ENCODE measurements at places on chromosomes 6 and 20.

GRCh38 chr6:99575544-99576227 is 7.2 kb upstream of the CCNC start:
- no peak for DNase-seq

DNA sequence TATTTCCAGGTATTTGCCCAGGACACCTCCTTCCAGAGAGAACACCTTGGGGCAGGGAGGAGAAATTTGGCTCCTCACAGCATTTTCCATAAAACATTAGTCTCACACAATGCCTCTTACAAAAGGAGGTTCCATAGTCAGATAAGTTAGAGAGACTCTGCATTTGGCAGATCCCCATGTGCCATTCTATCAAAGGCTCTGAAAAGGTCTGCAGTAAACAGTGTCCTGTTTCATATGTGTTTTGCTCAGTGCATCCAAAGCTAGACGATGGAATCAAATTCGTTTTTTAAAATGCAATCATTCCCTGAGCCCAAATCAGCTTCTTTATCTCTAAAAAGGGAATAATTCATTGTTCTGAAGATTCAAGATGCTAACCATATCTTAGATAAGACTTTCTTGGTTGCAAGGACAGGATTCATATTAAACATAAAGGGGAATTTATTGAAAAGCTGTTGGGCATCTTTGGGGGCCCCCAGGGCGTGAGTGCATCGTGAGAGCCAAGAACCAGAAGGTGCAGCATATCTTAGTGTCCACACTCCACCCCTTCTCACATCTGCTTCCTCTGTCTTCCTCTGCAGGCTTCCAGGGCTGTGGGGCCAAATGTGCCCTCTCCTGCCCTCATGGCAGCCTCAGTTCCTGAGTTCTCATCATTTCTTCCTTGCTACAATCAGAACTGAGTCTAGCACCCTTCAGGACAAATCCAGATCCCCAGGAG is 41.4 kb upstream of the MLN start:
- DNase-seq = no peak

DNA sequence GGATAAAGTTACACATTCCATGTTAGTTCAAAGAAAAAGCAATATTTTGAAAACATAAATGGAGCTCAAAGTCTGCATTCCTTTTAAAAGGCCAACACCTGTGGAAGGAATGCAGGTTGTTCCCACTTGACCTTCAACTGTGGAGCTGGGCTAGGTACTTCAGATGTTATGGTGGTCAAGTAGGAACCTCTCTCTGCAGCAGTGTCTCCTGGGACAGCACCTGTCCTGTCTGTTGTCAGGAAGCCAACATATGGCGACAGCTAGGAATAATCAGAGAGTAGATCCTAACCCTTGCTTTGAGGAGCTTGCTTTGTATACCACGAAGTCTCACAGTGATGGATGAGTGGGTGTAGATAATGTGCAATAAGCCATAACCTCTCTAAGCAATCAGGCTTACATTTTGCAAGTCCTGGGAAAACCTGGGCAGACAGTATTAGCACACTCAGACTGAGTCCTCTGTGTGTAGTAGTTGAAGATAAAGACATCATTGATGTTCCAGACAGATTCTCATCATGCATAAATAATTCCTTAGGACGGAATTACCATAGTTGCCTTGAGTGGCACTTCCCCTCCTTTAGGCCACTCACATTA is 347.5 kb downstream of the PRL start:
- DNase-seq = no peak

- DNase-seq = no peak
These were observed 9.5 kb downstream of the PHACTR3 start for GRCh38 chr20:59613861-59614260.

DNA sequence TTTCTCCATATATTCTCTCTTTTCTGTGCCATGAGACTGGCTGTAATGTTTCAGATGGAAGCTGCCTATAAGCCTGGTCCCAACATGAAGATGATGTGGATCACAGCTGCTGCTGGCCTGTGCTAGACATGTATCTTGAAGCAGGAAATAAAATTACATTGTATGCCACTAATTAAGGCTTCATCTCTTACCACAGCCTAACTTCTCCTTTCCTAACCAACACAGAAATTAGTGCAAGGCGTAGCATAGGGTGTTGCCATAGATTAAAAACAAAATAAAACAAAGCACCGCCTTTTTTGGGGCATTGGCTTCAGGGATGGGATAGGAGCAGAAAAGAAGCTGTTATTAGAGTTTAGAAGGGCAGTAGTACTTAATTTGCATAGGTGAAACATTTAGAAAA is 4.7 kb upstream of the SLC17A4 start:
- DNase-seq = no peak

DNA sequence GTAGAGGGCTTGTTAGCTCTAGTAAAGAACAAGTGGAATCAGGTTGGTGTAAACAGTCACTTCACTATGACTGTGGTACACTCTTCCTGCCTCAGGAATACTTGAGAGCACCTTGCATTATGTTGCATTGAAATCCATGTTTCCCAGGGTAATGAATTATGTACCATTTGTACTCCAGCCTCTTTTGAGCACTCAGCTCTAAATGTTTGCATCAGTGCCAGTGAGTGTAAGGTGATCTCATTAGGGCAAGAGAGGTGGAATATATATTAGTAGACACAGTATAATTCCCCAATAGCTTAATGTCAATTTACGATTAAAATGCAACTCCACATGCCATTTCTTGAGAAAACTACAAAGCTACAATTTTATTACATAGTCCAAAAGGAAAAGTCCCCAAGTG is 319.6 kb upstream of the POU3F2 start:
- no peak for DNase-seq

- no peak for DNase-seq
These were observed 130.8 kb downstream of the SAMD5 start for GRCh38 chr6:147639279-147639678.

DNA sequence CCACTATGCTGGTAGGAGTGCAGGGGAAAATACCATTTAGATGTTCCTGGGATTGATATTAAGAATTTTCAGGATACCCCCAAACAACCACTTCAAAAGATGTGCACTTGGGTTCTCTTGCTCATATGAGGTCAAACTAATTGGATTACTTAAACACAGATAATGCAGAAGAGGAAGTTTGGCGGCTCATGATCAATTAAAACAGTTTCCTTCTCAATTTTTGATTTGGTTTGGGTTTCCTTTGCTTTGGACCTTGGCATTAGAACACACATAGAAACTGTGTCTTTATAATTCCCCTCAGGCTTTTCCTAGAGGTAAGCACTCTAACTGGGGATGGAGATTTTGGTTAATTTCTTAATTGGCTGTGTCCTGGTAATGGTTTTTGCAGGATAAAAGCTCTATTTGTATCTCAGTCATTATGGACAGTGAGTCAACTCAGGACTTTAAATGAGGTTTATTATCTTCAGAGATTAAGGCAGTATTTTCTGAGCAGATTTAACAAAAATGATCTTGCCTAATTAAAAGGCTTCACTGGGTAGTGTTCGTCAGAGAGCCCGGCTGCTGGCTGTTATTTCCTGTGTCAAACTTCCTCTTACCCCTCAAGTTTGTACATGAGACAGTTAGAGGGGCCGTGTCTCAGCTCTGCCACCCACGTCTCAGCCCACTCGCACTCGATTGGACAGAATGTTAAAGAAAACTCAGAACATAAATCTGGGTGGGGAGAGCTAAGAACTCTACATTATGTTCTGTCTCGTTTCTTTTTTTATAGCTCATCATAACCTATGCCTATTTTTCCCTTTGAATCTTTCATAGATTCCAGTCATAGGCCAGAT is 50.3 kb upstream of the PREP start:
- no peak for DNase-seq

- DNase-seq = no peak
These were observed 467.3 kb upstream of the IRAK1BP1 start for GRCh38 chr6:78400076-78400475.

DNA sequence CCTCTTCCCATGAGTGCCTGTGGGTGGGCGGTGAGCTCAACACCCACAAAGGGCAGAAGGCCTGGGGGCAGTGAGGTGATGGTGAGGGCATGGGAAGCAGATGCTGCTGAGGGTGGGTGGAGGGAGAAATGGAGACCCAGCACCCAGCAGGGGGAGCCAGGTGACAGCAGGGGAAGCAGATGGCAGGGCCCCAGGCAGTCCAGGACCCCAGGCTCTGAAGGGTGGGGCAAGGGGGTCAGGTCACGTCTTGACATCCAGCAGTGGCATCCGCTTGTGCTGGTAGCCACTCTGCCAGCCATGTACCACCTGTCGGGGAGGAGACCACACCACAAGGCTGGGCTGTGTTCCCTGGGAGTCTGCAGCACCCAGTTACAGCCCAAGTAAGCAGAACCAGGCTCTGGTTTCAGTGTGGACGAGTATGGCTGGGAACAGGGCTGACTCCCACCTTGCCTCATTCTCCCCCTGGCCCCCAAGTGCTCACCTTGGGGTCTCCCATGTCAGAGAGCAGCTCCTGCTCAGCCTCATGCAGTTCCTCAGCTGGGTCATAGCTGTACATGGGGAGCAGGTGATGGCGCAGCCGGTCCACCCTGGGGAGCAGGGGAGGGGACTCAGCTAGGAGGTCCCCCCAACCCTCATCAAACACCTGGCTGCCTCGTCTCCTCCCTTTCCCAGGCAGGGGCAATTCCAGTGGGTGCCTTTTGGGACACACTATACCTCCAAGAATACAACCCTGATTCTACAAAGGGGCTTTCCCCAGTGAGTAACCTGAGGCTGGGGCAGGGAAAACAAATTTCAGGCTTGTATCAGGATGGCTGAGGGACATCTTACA is 2.0 kb downstream of the SMIM29 start:
- DNase-seq = no peak

DNA sequence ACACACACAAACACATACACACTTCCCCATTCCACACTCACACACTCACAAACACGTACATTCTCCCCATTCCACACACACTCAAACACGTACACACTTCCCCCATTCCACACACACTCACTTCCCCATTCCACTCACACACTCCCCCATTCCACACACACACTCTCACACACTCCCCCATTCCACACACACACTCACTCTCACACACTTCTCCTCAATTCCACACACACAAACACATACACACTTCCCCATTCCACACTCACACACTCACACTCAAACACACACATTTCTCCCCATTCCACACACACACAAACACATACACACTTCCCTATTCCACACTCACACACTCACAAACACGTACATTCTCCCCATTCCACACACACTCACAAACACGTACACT is 8.7 kb upstream of the OSBPL2 start:
- no peak for DNase-seq

DNA sequence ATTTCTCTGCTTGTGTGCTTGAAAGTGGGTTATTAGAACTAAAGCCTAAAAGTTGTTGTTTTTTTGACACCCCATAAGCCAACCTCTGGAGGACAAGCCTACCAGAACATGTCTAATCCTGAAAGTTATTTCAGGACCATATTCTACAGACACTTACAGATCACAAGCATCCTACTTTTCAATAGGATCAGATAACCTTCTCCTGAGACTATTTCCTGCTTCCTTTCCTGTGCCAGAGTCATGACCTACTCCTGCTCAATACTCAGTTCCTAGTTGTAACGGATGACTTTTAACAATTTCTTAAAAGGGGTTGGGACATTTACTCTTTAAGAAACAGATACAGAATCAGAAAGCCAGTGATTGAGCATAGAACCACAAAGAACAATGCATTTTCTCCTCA is 5.3 kb upstream of the FILIP1 start:
- no peak for DNase-seq

GRCh38 chr6:12751694-12752325 is 35.2 kb downstream of the PHACTR1 start:
- no peak for DNase-seq

DNA sequence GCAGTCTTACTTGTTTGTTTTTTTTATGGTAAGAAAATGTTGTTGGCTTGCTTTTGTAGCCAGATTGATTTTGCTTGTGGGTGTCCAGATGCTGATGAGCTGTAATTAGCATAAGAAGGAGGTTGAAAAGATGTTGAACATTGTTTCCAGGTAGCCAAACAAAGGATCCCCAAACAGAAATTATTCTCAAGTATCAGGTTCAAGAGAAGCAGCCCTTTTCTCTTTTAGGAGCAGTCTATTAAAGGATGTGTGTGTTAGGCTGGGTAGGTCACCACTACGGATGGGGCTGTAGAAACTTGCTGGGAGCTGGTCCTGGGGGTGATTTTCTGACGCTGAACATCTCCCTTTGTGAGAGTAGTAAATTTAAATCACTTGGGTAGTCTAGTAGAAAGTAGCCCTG is 86.9 kb upstream of the VSTM2L start:
- DNase-seq = no peak

DNA sequence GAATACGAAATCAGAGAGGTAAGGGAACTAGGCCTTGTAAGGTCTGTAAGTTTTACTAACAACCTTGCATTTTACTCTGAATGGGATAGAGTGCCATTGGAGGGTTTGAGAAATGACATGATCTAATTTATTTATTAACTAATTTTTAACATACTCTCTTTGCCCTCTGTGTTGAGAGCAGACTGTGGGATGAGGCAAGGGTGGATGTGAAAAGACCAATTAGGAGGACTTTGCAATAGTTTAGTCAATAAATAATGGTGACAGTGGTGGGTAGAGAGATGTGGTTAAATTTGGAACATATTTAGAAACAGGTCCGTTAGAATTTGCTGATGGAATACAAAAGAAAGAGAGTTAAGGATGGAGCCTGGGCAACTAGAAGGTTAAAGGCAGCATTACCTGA is 60.0 kb downstream of the MKKS start:
- no peak for DNase-seq

DNA sequence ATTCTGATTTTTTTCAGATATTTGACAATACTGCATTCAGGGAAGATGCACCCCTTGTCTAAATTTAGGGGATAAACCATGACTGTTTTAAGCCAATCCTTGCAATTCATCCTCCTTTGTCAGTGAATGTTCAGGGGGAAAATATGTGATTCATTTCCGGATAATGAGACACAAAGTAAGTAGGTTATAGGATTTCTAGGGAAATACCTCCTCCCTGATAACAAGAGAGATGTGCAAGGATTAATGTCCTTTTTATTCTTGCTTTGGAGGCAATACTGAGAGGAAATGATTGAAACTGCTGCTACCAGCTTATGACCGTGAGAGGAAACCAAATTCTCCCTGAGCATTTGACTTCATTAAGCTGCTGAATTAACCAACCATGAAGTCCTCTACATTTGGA is 161.3 kb upstream of the EYA4 start:
- no peak for DNase-seq

DNA sequence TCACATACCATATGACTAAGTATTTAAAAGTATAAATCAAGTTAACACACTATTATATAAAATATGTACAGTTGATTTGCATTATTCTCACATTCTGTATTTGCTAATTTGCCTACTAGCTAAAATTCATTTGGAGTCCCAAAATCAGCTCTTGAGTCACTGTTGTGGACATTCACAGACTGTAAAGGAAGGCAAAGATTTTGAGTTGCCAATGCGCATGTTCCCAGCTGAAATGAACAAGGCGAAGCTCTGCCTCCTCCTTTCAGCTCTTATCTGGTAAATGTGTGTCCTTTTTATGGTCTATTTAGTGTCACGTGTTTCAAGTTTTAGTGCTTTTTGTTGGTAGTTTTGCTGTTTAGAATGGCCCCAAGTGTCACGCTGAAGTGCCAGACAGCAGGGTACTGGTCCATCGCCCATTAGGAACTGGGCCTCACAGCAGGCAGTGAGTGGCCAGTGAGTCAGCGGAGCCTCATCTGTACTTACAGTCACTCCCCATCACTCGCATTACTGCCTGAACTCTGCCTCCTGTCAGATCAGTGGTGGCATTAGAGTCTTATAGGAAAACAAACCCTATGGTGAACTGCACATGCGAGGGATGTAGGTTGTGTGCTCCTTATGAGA is 87.2 kb upstream of the ADTRP start:
- DNase-seq = no peak
